Stimulated activated CD8-positive, alpha-beta memory T cell treated with anti-CD3 and anti-CD28 coated beads, Interleukin-12 subunit alpha, Interleukin-12 subunit beta, amount 100 ng/mL, for 4 hours (primary cell): ENCODE measurements at places on chromosomes 13 and 19.

DNA sequence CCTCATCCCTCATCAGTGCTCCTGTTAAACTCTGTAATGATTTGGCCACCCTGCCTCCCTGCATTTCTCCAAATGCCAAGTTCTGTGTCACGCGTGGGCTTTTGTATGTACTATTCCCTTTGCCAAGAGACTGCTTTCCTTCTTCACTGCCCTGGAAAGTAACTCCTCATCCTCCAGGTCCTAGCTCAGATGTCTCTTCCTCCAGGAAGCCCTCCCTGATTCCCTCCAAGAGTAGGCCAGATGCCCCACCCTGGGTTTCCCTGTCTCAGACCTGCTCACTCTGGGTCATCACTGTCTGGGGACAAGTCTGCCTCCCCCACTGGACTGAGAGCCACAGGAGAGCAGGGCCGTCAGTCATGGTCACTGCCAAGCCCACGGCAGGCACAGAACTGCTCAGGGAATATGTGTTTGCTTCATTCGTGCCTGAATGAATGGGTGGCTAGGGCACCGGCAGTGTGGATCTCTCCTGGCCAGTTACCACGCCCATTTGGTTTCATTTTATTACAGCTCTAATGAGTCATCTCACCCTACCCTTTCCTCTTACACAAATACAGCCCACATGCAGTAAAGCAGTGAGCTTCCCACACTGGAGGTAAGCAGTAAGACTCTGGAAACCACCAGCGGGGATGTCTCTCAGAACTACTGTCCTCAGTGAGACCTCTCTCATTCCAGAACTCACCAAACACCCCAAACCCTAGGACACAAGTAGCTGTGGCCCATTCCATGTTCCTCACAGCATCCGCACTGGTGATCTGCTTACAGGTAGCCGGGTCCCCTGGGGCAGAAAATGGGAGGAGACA lies 12.1 kb upstream of the GPR4 start:
- no peak for DNase-seq

GRCh38 chr13:51797664-51798488 lies 6.1 kb downstream of the DHRS12 start:
- no peak for DNase-seq

DNA sequence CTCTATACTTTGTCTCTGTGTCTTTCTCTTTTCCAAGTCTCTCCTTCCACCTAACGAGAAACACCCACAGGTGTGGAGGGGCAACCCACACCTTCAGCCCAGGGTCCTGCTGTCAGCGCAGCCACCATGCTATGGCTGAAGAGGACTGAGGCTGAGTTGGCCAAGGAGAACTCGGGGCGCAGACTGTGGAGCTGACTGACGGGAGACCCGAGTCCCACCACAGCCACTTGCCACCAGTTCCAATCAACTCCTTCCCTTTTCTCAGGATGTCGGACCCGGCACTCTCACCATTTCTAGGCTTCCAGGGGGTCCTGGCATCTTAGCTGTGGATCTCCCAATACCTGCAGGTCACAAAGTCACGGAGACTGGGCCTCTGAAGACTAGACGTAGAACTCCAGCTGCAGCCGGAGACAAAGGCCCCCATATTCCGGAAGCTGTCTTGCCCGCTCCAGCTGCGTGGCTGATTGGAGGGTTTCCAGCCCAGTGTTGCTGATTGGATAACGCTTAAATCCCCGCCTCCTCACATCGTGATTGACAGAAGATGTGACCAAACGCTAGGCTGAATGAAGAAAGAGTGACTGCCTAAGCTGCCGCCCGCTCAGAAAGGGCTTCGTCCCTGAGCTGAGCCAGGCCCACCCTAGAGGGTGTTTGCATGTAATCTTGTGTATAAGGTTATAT lies 63.6 kb downstream of the ZNF429 start:
- DNase-seq: peak; percentile 48

DNA sequence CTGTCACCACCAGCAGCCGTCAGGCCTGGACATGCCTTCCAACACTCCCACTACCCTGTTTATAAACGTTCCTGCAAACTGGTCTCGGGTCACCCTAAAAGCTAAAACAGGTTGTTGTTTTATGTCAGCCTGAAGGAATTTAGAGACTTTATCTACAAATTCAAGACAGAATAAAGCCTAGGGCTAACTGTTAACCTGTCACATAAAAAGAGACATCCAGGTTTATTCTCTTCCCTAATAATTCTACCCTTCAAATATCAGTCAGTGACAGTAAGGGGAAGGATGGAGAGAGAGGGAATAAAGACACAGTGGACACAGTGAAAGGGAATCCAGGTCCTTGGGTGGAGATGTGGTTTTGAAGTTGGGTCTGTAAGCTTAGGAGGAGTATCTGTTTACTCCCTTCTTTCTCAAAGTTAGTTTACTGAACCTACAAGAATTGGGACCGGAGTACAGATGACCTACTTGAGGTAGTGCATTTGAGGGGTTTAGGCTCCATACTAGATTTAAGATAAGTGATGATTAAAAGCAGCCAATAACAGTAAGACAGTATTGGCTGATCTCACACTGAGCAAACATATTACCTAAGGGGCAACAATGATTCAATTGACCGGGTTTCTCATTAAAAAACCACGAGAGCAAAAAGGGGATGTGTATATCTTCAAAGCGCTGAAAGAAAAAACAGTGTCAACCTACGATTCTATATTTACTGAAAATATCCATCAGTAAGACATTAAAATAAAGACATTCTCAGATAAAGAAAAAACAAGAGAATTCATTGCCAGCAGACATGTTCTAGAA lies 142.7 kb downstream of the USP12 start:
- no peak for DNase-seq

DNA sequence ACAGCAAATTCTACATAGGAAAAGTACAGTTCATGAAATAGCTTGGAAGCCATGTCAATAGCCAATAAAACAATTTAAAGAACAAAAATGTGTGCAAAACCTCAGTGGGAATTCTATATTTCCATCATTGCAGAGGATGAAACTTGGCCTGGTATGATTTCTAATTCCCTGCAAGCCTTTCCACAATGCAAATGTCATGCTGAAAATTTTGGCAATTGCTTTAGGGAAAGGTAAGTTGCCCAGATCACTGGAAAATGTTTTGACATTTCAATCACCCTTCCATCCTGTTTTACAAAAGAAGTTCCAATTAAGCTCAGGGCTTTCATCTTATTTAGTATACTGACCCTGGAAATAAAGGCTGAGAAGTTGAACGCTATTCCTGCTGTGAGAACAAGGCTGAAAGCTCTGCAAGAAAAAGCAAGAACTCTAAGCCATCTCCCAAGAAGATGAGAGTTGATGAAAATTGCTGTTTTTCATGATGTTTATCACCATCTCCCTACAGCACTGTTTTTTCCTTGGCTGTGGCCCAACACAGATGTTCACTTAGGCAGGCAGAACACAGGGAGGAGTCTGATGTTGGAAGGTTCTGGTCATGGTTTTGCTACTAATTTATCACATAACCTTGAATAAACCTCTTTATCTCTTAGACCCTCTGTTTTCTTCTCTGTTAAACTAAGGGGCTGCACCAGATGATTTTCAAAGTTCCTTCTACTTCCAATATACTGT lies 263.7 kb downstream of the KCTD12 start:
- no peak for DNase-seq

GRCh38 chr13:69474011-69474685 lies 633.5 kb upstream of the ATXN8OS start:
- DNase-seq: no peak

DNA sequence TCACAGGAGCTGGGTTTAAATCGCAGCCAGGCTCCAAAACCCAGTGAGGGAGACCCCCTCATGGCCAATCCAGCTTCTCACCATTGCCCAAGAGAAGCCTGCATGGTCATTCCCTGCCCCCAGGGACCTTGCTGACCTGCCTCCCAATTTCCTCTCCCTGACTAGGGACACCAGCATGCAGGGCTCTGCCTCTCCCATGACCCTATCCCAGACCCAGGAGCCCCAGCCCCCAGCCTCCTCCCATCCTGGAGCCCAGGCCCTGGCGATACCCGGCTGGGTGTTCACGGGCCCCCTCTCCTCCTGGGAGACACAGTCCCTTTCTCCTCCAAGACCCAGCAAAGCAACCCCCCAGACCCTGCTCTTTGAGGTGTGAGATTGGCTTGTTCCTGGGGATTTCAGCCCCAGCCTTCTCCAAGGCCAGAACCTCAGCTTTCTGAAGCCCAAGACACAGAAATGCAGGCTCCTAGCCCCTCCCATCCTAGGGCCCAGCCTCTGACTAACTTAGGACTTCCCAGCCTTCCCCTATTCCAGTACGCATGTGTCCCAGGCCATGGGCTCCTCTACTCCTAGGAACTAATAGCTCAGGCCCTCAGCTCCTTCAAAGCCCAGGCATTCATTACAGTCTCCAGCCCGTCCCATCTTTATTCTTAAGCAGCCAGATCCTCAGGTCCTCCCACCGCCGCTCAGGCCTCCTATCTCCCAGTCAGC lies 1.1 kb downstream of the GYS1 start:
- no peak for DNase-seq

GRCh38 chr19:6233056-6233826 lies 46.5 kb downstream of the MLLT1 start:
- no peak for DNase-seq

- no peak for DNase-seq
Measured at GRCh38 chr13:113897966-113898365, 34.1 kb upstream of the GAS6 start.

DNA sequence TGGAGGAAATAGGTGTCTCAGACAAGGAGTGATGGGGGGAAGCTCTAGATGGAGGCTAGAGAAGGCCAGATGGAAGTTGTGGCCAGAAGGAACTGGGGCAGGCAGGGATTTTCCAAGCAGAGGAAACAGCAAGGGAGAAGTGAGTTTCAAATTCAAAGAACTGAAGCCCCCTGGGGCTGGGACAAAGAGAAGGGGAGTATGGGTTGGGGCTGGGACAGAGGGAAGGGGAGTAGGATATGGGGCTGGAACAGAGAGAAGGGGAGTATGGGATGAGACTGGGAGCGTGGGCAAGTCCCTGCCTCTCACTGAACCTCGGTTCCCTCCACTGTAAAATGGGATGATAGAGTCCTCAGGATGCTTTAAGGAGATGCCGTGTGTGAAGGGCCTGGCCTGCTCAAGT lies 1.9 kb upstream of the GTF2F1 start:
- DNase-seq: no peak

GRCh38 chr13:111115061-111115964 lies at the start of gene ARHGEF7:
TSS of gene ARHGEF7 (plus strand) at chr13:111115310. CDS start at chr13:111115527, 217 bp downstream.
- DNase-seq: no peak
